Stimulated activated CD4-positive, alpha-beta T cell treated with anti-CD3 and anti-CD28 coated beads, Interleukin-1b, Interleukin-23, amount 100 ng/mL, for 1 hour (primary cell): ENCODE measurements at places on chromosomes 3 and 15.

- no peak for DNase-seq
These were observed 402.2 kb upstream of the CFAP20DC start for GRCh38 chr3:59451800-59452746.

DNA sequence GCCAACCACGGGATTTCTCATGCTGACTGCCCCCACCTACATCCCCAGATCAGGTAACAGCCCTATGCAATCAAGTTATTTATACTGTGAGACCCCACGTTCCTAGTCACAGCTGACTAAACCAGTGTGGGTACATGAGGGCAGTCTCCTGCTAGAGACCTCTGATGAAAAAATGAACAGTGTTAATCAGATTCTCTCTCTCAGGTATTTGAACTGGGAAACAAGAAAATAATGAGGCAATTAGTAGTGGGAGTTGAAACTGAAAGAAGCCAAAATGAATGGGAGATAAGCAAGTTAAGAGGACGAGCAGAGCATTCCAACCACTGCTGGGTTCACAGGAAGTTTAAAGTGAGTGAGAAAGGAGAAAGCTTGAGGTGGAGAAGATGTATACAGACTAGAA, 98.5 kb upstream of the MYO5C start:
- no peak for DNase-seq

- DNase-seq = no peak
These were observed 31.1 kb upstream of the NUDT16 start for GRCh38 chr3:131350506-131350905.

DNA sequence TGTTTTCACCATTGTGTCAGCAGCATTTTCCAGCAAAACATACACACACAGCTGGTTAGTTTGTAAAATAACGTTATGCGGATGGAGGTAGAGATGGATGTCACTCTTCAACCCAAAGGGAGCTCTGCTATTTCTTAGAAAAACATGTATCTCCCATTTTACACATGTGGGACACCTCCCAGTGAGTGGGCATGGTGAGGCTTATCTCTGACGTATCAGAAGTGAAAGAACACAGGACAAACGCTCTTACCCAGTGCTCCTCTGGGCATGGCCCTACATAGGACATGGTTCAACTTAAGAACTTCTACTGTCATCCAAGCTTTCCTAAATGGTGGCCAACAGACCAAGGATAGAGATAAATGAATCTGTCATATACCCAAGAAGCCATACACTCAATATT, 2.1 kb downstream of the FAM240A start:
- no peak for DNase-seq

DNA sequence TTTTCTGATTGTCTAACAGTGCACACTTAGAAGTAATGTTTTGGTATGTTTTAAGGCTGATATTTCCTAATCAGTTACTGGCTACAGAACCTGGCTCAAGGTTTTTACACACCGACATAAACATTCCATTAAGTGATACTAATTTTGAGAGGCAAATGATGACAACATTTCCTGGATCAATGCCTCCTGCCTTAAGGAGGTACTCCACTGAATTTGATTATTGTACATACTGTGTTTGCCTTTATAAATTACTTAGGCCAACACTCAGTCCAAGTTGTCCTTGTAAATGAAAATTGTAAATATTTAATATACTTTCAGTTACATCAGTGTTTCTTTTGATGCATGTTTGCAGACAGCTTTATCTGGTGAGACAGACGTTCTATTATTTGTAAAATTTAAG, 24.2 kb upstream of the LXN start:
- no peak for DNase-seq

DNA sequence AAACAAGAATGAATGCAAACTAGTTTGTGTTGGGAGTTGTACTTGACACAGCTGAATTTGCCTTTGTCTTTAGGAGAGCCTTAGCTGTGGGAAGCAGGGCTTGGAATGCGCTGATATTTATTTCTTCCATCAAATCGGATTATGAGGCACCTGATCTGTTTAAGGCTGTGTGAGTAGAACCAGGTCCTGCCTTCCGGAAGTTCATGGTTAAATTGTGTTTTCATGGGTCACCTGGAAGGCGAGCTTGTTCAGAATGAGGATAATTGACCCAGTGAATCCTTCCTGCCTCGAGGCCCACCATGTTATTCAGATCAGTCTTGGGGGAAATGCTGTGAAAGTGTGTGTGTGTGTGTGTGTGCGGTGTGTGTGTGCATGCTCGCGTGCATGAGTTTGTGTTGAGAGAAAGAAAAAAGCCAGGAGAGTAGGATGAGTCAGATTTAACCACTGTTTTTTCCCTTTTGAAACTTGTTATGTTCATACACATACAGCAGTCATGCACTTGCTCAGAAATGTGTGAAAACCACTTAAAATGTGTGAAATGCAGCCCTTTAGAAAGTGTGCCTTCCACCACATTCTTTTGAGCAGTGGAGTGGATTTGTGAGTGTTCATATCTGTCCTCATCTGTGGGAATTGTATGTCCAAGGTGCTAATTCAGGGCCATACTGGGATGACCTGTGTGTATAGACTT, 36.7 kb downstream of the SMAD3 start:
- DNase-seq = no peak

- DNase-seq = no peak
These were observed 2.4 kb upstream of the SLC12A6 start for GRCh38 chr15:34339946-34340345.

- no peak for DNase-seq
These were observed 859 bp downstream of the RORA start for GRCh38 chr15:61227950-61228936.

DNA sequence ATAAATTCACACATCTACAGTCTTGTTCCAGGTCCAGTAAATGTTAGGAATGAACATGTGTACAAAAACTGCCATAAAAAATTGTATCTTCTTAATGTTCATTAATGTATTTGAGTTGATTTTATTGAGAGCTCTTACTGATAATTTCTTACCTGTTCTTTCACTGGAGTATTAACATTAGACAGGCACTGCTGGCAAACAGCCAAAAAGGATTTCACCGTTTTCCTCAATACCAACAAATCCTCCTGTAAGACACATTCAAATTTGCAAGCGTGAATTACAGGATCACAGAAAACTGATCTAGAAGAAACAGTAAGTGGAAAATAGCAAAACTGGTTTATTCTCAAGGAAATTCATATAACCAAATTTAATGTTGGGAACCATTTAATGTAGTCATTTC, 127.4 kb downstream of the PCCB start:
- no peak for DNase-seq

- DNase-seq = no peak
These were observed 32.2 kb upstream of the LACTB start for GRCh38 chr15:63089260-63090043.

DNA sequence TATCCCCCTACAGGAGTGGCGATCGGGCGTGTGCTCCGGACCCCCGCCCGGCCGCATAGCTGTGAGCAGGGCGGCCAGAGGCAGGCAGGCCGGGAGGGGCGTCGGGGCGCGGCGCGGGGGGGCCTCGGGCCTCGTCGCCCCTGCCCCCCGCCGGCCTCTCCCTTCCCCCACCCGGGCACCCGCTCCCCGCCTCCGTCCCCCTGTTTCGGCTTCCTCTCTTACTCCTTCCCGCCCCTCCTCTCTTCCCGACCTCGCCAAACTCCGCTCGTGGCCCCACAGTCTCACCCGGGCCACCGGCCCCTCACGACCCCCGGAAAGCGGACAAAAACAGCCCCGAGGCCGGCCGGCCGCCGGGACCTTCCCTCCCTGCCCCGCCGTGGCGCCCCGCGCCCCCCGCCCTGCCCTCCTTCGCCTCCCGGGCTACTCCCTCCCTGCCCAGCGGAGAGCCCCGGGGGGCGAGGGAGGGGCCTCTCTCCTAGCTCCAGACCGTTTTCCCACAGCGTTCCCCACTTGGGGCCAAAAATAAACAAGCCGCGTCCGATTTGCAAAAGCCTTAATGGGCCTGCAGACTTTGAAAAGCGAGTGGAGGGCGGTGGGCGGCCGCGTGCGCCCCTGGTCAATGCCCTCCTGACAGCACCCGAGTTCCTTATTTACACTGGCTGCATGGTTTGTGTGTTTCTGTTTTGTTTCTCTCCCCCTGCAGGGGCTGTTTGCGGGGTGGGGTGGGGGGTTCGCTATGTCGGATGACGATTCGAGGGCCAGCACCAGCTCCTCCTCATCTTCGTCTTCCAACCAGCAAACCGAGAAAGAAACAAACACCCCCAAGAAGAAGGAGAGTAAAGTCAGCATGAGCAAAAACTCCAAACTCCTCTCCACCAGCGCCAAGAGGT, 1.0 kb downstream of the UBE2E1 start:
- DNase-seq = no peak

GRCh38 chr15:51202783-51203182, 108.1 kb upstream of the TNFAIP8L3 start:
- DNase-seq = no peak

- DNase-seq = no peak
These were observed 109.2 kb downstream of the TMEM266 start for GRCh38 chr15:76169018-76169417.

DNA sequence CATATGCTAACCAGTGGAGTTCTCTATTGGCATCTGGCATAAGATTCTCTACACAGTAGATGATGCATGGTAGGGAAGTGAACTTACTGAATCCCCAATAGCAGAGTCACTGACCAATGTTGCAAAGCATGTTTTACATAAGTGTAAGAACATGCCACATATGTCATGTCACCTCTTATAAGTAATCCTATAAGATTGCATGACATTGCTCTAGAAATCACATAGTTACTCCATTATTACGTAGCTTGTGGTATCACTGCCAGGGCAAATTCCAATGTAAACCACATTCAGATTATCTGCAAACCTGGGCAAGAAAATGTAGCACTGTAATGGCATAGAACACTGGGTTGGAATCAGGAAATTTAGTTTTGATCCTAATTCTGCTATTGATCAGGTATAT, 198.2 kb upstream of the UMPS start:
- DNase-seq = no peak

- DNase-seq = no peak
These were observed 29.9 kb downstream of the CHSY1 start for GRCh38 chr15:101221902-101222301.

DNA sequence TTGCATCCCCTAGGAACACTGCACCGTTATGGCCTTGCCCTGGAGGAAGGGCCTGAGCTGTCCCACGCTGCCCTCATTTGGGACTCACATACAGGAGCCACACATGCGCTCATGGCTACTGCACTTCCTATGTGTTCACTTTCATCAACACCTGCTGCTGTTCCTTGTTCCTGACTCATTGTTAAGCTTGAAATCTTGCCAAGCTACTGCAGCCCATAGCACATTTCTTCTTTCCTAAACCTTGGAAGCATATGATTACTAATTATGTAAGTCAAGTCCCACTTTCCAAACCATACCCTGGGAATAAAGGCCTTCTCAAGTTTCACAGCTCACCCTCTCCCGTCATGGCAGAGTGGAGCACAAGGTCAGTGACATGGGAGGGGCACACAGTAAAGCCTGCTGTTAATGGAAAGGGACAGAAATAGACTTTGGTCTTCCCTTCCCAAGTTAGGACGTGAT, 307.9 kb downstream of the CLSTN2 start:
- no peak for DNase-seq

GRCh38 chr3:108076564-108076963, 14.3 kb downstream of the CD47 start:
- DNase-seq = no peak

DNA sequence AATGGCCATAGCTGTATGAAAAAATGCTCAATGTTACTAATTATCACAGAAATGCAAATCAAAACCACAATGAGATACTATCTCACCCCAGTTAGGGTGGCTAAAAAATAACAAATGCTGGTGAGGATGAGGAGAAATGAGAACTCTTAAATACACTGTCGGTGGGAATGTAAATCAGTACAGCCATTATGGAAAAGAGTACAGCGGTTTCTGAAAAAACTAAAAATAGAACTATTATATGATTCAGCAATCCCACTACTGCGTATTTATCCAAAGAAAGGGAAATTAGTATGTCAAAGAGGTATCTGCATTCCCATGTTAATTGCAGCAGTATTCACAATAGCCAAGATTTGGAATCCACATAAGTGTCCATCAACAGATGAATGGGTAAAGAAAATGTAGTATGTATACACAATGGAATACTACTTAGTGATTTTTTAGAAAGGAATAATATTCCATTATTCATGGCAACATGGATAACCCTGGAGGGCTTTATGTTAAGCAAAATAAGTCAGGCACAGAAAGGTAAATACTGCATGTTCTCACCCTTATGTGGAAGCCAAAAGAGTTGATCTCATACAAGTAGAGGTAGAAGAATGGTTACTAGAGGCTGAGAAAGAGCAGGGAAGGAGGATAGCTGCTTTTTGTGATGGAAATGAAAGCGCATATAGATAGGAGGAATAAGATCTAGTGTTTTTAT, 35.0 kb downstream of the SERP1 start:
- no peak for DNase-seq

DNA sequence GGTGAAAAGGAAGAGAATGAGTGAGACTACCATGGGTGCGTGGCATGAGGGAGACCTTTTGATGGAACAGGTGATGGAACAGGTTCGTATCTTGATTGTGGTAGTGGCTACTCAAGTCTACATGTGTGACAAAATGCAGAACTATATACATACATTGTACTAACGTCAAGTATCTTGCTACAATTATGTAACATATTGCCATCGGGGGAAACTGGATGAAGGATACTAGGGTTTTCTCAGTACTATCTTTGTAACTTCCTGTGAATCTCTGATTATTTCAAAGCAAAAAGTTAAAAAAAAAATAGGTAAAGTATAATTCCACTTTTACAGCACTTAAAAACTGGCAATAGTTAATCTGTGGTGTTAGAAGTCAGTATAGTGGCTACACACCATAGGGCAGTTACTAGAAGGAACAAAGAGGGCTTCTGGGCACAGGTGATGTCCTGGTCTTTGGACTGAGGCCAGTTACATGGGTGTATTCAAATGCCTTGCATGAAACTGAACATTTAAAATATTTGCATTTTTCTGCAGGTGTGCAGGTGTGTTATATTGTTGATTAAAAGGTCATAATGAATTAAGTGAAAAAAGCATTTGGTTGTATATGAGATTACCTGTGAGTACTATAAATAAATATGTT, 61.4 kb downstream of the LRRK1 start:
- DNase-seq = no peak

DNA sequence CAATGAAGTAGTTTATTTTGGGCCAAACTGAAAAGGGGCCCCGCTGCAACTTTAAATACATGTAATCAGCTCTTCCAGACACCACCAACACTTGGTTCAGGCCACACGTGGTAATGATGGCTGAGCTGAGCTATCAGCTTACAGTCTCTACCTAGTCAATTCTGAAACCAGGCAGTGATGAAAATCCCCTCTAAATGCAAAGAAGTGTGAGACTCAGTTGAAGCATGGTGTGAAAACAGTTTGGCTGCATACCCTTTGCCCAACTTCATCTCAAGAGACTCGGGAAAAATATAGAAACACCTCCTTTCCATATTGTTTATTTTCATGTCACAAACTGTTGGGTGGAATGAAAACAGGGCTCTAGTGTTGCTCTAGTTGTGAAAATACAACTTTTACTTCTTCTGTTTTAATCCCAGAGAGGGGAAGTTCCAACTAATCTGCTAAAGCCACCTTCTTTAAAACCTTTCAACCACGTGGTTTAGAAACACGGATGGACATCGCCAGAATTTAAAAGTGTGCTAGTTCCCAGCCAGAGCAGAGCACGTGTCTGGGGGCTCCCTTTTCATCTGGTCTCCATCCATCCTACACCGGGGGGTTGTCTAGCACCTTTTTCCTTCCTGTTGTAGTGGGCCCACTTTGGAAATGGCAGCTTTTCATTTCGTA, 229.1 kb downstream of the EPHB1 start:
- no peak for DNase-seq

GRCh38 chr3:16810593-16811367, 74.0 kb upstream of the PLCL2 start:
- no peak for DNase-seq
